Inflammatory macrophage treated with lipopolysaccharide for 4 hours (primary cell): ENCODE measurements at places on chromosomes 5 and 9.

DNA sequence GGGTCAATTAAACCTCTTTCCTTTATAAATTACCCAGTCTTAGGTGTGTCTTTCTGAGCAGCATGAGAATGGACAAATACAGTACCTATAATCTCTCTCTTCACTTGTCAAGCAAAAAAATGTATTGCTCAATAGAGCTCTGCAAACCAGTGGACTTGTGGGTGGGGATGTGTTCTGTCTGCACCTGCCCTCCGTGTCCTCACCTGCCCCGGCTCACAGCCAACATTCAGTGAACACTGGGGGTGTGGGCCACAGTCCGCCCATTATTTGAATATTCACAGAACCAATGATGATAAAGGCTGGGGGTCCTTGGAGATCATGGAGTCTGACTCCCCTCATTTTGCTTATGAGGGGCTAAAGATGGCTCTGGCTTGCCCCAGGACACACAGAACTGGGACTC, 36.9 kb upstream of the MED27 start:
- DNase-seq: no peak

GRCh38 chr9:72577212-72577753, 55.9 kb downstream of the TMC1 start:
- peak; percentile 40 for DNase-seq

DNA sequence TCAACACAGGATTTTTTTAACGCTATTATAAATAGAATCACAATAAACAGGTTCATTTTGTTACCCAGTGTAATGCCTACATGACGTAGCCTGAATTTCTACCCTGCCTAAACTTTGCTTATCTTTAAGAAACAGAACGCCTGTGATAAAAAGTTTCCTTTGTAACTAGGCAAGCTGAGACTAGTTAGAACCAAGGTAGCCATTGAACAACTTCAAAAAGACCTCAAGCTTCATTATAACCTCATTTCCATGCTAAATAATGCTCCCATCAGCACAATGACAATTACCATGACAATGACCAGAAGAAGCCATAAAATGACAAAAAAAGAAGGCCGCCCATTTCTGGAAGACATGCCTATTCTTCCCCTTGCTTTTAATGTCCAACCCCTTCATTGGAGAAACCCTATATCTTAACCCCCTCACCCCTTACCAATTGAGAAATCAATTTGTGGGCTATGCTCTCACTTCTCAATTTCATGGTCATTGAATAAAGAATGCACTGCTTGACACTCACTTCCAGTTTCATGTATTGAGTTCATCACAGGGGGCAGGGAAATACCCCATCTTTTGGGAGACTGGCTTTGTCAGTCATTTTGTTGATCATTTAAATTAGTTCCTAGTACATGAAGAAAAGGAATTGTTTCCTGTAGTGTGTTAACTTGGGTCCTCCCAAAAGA, 276.8 kb downstream of the MCTP1 start:
- DNase-seq: peak; percentile 76

- DNase-seq: no peak
Observed at GRCh38 chr5:112865128-112865527, 4.0 kb downstream of the SRP19 start.

- no peak for DNase-seq
Observed at GRCh38 chr5:107295914-107296313, 374.8 kb downstream of the EFNA5 start.

GRCh38 chr5:12357626-12358025, 453.4 kb upstream of the CTNND2 start:
- DNase-seq: no peak

- peak; percentile 77 for DNase-seq
Observed at GRCh38 chr5:148825716-148826052, 727 bp upstream of the ADRB2 start.

DNA sequence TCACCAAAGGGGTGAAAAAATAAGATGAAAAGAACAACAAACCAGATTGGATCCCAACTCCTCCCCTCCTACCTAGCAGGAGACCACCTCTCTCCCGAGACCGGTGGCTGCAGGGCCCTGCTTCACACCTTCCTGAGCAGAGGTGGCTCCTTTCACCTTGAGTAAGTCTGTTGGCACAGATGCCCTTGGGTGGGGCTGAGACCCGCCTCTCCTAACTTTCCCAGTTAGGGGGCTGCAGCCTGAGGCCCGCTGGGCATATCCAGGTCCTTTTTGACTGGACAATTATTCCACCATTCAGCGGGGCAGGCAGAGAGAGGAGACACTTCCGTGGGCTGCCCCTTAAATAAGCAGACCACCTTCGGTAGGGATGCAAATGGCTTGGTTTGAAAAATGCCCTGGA, 1.3 kb downstream of the SLC25A48 start:
- DNase-seq: no peak

GRCh38 chr5:43606351-43606750, 3.4 kb downstream of the NNT start:
- DNase-seq: no peak

- DNase-seq: no peak
Observed at GRCh38 chr9:14438232-14439021, 124.5 kb upstream of the NFIB start.

DNA sequence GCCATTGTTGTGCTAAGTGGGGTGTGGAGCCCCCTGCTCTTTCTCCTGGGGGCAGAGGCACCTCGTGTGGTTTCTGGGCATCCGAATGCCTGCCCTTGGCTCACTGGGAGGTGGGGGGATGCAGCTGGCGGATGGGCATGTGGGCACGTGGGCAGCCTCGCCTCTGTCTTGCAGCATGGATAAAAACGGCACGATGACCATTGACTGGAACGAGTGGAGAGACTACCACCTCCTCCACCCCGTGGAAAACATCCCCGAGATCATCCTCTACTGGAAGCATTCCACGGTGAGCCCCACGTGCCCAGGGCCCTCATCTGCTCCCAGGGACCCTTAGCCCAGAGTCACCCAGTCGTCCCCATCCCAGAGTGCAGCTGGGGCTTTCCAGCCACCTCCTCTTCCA, 25.3 kb downstream of the PTGES2 start:
- no peak for DNase-seq

GRCh38 chr5:128271071-128271470, 187.5 kb downstream of the SLC12A2 start:
- DNase-seq: no peak

- peak; percentile 24 for DNase-seq
Observed at GRCh38 chr9:98010445-98010844, 27.3 kb downstream of the ANP32B start.

GRCh38 chr9:89243296-89244061, 64.9 kb upstream of the SHC3 start:
- DNase-seq: no peak

DNA sequence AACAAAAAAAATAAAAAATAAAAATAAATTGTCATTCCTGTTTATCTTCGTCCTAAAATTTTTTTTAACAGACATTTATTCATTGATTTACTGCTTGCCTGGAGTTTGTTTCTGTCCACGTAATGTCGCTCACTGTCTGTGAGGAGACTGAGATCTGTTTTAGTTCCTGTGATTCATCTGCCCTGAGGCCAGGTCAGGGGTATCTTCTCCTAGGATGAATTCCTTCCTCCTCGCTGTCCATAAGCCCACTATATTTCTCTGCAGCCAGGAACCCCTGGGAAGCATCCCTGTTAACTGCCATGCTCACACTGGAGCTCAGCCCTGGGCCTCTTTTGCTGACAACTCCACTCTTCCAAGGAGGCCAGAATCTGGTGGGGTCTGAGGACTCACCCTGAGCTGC, 682.0 kb downstream of the MTRR start:
- DNase-seq: no peak
